Mucosa of descending colon (tissue), 3 donors: ENCODE measurements at places on chromosomes 13 and 19.

- no peak for DNase-seq
These were observed 18.5 kb downstream of the PTPRS start for GRCh38 chr19:5321851-5322681.

DNA sequence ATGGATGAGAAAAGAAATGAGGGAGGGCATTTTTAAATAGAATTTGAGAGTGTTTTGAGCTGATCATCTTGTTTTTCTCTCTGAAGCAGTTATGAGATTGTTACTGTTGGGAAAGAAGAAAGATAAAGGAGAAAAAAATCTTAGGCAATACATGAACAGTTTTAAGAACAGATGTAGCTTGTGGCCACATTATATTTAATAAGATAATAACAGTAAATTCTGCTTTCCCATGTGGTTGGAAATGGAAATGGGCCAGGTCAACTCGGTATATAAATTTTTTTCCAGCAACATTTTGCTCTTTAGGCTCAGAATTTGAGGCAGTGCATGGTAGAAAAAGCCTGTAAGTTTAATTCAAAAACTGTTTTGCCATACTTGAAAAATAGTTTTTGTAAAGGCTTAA is 118.7 kb downstream of the POSTN start:
- DNase-seq = no peak

DNA sequence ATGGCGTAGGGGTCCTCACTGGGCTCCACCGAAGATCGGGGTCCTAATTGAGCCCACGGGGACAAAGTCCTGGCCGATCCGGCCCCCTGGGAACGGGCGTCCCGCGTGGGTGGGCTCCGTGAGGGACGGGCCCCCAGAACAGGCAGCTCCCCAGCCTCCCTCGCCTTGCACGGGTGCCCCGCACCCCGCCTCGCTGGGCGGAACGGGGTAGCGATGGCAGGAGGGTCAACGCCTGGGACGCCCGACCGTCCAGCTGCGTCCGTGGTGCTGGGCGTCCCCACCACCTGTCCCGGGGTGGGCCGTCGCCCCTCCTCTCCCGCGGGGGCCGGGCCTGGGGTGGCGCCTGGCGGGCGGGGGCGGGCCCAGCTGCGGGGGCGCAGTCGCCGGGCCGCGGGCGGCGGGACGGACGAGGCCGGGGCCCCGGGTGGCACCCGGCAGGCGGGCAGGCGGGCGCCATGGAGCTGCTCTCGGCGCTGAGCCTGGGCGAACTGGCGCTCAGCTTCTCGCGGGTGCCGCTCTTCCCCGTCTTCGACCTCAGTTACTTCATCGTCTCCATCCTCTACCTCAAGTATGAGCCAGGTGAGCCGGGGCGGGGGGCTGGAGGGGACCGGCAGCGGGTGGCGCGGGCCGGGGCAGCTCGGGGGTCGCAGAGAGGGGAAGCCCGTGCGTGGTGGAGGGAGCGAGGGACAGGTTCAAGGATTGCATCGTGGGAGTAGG is at the start of gene TMEM38A:
Gene TMEM38A (plus strand): TSS at position 377 of the 717 bp plus-strand sequence. CDS start 79 bp downstream, at position 456.
- peak; percentile 81 for DNase-seq

- DNase-seq = no peak
These were observed 20.4 kb downstream of the POU2F2 start for GRCh38 chr19:42111811-42112210.

GRCh38 chr13:78606471-78607408 is 3.4 kb upstream of the POU4F1 start:
- DNase-seq = no peak

DNA sequence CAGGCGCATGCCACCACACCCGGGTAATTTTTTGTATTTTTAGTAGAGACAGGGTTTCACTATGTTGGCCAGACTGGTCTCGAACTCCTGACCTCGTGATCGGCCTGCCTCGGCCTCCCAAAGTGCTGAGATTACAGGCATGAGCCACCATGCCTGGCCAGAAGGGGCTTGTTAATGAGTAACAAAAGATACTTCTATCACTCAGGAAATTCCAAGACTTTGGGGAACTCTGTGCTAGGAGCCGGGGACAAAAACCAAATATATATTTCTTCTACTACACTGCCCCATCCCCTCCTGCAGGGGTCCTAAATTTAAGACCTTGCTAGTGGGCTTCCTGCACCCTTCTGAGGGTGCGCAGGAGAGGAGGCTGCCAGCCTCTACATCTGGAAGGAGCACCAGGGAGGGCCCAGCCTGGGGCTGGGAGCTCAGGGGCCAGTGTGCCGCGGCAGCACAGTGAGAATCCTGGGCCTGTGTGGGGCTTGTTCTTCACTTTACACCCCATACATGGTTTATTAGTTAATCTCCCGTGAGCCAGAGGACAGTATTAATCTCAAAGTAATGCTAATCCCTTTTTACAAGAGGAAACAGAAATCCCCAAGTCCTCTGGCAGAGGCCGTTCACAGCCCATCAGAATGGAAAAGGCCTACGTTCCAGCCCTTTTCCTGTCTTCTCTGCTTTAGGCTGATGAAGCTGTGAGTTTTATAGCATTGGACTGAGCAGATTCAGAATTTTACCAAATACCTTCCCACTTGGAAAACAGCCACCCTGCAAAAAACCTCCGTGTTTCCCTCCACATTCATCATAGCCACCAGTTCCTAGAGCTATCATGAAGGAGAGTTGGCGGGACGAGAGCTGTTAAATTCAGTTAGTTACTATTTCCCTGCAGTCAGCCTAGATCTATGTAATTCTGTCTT is 44.4 kb upstream of the NPAS1 start:
- no peak for DNase-seq

- no peak for DNase-seq
These were observed 319.6 kb downstream of the TEX29 start for GRCh38 chr13:111640006-111640405.

GRCh38 chr13:23560571-23561089 is 9.6 kb upstream of the TNFRSF19 start:
- no peak for DNase-seq

GRCh38 chr19:13277104-13277809 is 127.0 kb downstream of the IER2 start:
- DNase-seq = peak; percentile 63

DNA sequence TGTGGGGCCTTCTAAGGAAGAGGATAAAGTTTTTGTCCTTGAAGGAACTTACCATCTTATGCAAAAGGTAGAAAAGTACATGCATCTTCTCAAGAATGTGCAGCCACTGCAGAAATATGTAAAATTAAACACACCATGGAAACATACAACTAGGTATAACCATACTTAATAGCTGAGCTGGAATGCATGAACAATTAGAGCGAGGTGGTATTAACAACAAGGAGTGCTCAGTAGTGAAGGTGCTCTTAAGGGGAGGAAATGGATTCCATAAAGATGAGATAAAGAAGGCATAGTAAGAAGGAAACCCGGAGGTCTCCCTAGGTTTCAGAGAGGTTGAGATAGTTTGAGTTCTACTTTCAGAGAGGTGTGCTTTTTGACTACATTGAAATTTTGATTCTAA is 415.9 kb downstream of the NDFIP2 start:
- DNase-seq = no peak

DNA sequence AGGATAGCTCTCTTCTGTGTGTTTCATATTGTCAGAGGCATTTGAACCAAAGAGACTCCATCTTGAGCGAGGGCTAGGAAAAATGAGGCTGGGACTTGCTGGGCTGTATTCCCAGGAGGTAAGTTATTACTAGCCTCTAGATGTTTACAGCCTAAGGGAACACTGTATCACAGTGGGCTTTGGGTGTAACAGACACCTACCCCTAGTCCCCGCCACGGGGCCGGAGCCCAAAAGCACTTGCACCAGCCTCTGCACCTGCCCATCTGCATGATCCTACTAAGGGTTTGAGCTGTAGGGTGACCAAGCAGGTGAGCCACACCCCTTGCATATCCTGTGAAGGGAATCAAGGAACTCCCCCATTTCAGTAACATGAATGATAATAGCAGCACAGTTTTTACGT is 1972.2 kb downstream of the OLFM4 start:
- DNase-seq = no peak

- DNase-seq = no peak
These were observed 101.9 kb downstream of the LIG4 start for GRCh38 chr13:108113407-108113806.

GRCh38 chr19:48424694-48425219 is 21.0 kb upstream of the GRWD1 start:
- no peak for DNase-seq

GRCh38 chr19:20503476-20503875 is 62.1 kb downstream of the ZNF737 start:
- DNase-seq = no peak

- DNase-seq = no peak
These were observed 1981.0 kb upstream of the PRR20A start for GRCh38 chr13:55159765-55160164.

- DNase-seq = no peak
These were observed 1290.0 kb downstream of the UQCRFS1 start for GRCh38 chr19:27922970-27923369.

DNA sequence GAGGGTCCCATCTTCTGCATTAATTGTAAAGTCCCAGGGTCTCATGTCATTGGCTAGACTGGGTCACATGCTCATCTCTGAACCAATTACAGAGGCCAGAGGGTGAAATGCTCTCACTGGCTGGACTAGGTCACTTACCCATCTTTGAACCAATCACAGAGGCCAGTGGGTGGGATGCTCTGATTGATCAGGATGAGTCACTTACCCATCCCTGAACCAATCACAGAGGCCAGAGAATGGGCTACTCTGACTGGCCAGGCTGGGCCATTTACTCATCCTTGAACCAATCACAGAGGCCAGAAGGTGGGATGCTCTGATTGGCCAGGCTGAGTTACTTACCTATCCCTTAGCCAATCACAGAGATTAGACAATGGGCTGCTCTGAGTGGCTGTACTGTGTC is 5.3 kb downstream of the MISP start:
- peak; percentile 43 for DNase-seq

GRCh38 chr13:42125046-42125445 is 76.6 kb downstream of the DGKH start:
- no peak for DNase-seq

DNA sequence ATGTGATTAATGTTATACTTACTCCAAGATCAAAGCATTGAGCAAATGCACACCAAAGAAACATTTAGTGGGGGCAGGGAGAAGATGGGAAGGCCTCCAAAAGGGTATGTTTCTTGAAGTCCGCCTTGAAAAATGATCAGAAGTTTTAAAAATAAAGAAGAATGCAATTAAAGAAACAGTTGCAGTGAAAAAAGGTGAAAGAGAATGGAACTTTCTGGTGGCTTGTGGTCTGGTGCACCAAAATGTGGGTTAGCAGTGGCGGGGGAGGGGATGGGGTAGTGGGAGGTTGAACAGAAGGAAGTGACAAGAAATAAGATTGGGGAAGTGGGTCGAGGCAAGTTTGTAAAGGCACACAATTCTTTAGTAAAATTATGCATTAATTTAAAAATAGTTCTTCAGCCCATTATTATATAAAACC is 2.5 kb downstream of the LCP1 start:
- peak; percentile 81 for DNase-seq
